ENCODE measurements at places on chromosomes 13 and 19. TPM values are rescaled to one million over a fixed set of nuclear protein-coding genes. Genes with fewer than 3 reads are reported as not detected.

The UQCRFS1 gene
- 46.0 TPM for polyA plus RNA-seq

GRCh38 chr13:43441899-43442499, 344.8 kb downstream of the ENOX1 start:
- no peak for DNase-seq

- no peak for DNase-seq
Observed at GRCh38 chr19:28961772-28962500, 251.0 kb downstream of the UQCRFS1 start.

GRCh38 chr19:19826875-19827274, 5.3 kb upstream of the ZNF506 start:
- DNase-seq, result no peak

DNA sequence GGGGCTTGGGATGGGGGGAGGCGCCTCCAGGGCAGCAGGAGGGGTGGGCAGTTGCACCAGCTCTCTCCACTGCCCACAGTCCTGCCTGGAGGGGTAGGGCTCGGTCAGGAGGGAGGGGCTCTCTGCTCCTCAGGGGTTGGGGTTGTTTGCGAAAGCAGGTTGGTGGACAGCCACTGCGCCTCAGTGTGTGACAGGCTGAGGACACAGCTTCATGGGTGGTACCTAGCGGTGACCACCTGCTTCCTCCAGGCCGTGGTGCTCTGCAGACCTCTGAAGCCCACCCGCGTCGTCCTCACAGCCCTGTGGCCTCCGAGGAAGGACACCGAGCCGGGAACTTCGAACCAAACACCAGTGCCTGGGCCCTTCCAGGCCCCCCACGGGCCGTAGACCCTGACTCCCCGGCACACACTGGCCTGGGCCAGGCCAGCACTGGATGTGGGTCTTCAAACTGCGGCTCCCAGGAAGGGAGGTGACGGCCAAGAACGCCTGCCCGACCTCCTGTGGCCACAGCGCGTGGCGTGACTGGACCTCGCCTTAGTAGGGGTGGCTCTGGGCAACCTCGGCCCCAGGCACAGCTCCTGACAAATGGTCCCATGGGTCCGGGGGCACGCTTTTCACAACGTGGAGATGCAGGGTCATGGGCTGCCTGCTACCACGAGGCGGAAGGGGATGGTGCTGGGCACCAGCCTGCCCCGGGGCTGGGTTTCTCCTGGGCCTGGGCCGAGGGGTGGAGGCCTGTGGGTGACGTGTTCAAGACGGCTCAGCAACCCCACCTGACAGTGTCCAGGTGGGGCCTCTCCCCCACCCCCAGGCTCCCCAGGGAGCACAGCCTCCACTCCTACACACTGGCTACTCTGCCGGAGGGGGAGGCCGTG, 173.2 kb downstream of the KDM4B start:
- DNase-seq, result no peak

DNA sequence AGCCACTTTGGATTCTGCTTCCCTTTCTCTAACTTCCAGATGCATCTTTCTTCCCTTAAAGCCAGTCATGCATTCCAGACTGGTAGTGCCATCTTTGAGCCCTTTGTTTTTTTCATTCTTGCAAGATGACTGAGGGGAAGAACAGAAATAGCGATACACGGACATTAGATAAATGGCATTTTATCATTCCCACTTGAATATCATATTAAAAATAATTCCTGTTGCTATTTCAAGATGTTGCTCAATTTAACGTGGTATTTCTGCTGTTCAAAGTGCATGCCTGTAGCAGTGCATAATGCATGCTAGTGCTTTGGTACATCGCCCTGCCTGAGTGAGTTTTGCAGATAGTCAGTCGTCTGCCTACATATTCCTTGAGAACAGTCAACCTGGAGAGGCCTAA, 140.6 kb upstream of the FRY start:
- DNase-seq, result no peak

The CGB5 gene
- polyA plus RNA-seq, result not detected

DNA sequence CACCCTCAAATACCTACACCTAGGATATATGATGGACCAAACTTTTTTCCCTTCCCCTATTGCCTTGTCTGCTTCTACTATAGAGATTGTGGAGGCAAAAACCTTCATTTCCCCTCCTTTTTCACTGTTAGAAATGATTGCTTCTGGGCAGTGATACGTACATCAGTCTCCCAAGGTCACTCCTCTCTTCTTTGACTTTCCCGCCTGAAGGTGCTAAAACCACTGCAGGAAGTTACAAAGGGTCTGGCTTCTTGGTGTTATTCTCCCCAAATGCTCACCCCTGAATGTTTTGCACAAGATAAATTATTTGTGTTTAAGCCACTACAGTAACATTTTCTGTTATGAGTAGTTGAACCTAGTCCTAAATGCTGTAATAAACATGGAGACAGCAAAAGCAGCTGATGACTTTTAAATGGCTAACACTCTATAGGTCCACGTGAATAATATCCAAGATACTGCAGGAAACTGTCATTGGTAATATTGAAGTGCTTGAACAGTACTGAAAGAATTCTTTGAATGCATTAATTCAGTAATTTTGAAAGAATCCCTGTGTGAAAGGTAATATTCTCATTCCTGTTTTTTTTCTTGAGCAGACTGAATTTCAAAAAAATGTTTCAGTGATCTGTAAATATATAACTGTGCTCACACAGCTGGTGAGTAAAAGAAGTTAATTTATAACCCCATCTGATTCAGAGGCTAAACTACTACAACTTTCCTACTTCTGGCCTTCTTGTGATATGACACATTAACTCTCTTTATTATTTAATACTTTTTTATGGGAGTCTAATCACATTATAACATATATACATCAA, 865.1 kb downstream of the EFNB2 start:
- DNase-seq, result no peak

DNA sequence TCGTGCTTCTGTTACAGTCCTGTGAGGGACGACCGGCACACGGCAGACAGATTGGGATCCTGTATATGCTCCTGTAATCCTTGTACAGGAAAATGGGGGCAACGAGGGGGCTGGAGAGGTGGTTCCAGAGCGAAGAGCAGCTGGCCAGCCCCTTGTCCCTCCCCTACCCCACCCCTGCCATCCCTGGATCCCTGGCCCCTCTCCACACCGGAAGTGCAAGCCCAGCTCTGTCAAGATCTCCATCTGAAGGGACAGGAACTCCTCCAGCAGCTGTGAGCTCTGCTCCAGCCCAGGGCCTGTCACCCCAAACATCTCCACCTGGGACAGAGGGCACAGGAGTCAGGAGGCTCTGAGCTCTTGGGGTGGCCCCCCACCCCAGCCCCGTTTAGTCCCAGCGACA, 5.5 kb upstream of the CCER2 start:
- no peak for DNase-seq

GRCh38 chr19:35141837-35142605, 1.0 kb upstream of the FXYD7 start:
- no peak for DNase-seq

DNA sequence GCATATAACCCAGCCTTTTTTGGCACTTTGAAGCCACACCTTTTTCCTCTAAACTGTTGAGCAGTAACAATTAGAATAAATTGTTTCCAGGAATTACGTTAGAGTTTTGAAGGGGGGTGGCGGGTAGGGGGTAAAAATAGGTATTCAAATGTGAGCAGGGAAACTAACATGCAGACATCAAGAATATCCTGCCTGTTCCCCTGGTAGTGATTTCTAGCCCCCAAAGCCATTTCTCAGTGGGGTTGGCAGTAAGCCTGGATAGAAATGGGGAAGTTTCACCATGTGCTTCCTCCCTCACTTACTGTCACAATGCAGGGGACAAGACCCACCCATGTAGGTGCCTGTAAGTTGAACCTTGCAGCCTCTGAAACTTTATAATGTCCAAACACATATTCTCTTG, 3.8 kb downstream of the DOCK9 start:
- DNase-seq, result no peak

The KLF2 gene
- polyA plus RNA-seq, result 155 TPM

The CAPNS1 gene
- polyA plus RNA-seq, result 665 TPM

The SBSN gene
- polyA plus RNA-seq, result 0.15 TPM

DNA sequence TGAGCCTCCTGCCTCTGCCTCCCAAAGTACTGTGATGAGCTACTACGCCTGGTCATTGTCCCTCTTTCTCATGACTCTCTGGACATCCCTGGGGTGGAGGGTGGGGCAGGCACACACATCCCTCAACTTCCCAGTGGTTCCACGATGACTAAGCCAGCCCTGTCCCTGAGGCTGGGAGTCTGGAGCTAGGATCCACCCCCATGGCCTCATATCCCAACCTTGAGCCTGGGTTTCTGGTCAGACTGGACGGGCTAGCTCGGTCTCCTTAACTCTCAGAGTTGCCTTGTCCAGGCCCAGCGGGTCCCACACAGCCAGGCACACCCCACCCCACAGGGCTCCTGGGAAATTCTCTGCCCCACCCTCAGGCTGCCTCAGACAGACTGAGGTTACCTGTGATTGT, 19.6 kb downstream of the IER2 start:
- DNase-seq, result no peak

DNA sequence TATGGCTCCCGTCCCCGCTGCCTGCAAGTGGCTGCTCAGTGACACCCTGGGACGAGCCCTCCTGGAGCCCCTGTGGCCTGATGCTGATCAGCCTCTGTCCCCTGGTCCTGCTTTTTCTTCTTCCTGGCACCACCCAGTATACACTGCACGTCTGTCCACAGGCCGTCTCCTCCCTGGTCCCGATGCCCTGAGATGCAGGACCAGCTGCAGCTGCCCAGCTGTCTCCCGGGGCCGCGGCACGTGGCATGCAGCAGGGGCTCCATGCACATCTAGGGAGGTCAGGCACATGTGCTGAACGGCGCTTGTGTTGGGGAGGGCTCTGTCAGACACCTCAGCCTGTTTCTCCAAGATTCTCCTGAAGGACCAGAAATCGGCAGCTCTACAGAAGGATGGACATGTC, 30.2 kb downstream of the ZFR2 start:
- no peak for DNase-seq

- no peak for DNase-seq
Observed at GRCh38 chr13:70520275-70521036, 412.2 kb upstream of the KLHL1 start.

The PCSK4 gene
- 2.7 TPM for polyA plus RNA-seq

The UNC13A gene
- 0.25 TPM for polyA plus RNA-seq

GRCh38 chr19:19406878-19407632, 1.6 kb downstream of the GATAD2A start:
- no peak for DNase-seq

The GNG7 gene
- 13.9 TPM for polyA plus RNA-seq

- no peak for DNase-seq
Observed at GRCh38 chr19:39514840-39515550, at the start of gene SELENOV. SELENOV (plus strand) TSS chr19:39515139; CDS start chr19:39515213, 74 bp downstream.

DNA sequence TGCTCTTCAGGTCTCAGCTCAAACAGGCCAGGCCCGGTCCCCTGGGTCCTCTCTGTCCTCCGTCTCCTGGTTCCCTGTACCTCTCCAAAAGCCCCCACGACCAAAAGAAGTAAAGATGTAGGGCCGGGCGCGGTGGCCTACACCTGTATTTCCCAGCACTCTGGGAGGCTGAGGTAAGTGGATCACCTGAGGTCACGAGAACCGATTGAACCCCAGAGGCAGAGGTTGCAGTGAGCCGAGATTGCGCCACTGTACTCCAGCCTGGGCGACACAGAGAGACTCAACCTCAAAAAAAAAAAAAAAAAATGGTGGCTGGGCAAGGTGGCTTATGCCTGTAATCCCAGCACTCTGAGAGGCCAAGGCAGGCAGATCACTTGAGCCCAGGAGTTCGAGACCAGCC, 22.0 kb upstream of the BCL3 start:
- no peak for DNase-seq

The ZNF177 gene
- 3.2 TPM for polyA plus RNA-seq

DNA sequence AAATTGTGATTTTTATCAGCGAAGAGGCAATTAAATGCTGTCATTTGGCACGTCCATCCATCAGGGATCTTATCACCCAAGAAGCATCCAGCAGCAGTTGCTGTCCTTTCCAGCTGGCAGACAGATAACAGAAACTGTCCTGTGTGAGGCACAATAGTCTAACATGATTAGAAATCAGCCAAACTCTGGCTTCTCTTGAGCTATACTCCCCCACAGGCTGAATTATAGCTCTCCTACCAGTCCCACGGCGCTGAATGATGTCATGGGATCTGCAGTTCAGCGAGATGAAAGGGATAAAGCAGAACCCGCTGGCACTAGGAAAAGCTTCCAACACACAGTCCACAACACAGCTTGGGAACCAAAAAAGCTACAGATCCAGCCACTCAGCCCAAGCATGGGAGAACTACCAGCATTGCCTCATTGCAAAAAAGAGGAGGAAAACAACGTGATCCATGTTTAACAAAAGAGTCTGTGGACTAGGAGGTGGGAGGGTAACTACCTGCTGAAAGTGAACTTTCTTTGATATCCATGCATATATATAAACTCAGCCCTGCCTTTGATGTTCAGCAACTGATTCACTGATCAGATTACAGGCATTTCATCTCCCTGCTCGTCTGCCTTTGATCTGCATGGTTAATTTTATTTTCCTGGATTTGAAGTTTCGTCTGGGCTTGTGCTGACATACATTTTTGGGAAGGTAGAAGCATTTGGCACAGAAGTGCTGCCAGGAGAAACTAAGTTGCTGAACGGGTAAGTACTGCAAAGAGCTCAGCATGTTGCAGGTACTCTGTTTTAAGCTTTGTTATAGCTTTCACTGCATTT, at the start of gene TNFRSF19:
TSS of gene TNFRSF19 (plus strand) at position 314 of the 822 bp plus-strand sequence. CDS start 19,772 bp downstream, outside the sequence.
- peak; percentile 87 for DNase-seq

- DNase-seq, result no peak
Observed at GRCh38 chr13:29481603-29482002, 113.9 kb downstream of the SLC7A1 start.

The C2CD4C gene
- 0.77 TPM for polyA plus RNA-seq

The WDR88 gene
- not detected for polyA plus RNA-seq

GRCh38 chr19:14073925-14074838, 1.6 kb downstream of the MISP3 start:
- DNase-seq, result no peak

DNA sequence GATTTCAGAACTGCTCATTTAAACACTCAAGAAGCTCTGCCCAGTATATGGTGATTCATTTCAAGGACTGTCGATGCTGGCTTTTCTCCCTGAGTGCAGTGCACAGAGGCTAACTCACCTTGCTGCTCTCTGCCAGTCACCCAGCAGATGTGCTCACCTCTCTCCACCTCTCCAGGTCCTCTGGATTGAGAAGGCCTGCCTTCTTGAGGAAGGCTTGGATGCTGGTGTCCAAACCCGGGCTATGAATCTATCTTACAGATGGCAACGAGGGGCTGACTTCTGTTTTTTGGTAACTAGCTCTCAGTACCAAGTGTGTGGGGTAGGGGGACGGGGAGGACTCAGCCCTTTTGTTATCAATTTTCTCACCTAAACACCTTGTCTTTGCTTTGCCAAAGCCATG, 47.6 kb downstream of the TEX29 start:
- no peak for DNase-seq

GRCh38 chr13:46846726-46847125, 49.8 kb upstream of the ESD start:
- no peak for DNase-seq
